Fibroblast of mammary gland (primary cell): ENCODE measurements at places on chromosomes 12 and 14.

GRCh38 chr12:104602896-104603295 lies 146.1 kb downstream of the CHST11 start:
- no peak for DNase-seq

DNA sequence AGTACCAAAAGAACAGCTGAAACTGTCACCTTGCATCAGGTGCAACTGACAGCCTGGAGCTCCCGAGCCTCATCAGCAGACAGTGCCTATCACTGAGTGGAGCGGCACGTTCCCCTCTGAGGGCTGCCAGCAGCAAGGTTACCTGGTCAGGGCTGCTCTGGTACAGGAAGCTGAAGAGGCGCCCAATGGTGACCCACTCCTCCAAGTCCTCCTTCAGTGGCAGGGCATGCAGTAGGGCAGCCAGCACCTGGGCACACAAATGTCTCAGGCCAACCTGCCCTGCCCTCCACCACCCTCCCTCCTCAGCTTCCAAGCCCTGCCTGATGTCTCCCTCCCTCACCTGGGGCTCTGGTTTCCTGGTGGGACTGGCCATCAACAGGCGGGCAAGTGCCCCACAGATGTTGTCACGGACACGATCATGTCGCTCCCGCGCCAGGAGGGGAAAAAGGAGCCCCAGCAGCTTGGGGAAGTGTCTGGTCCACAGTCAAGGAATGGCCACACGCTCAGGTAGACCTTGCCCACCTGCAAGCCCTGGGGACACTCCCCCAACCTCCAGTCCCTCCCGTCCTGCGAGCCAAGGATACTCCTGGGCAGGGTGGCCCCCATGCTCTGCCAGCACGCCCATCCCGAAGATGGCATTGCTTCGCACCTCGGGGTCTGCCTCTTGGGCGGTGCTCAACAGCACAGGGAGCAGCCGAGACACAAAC lies 7.1 kb downstream of the IPO4 start:
- DNase-seq = no peak

GRCh38 chr12:64951944-64952343 lies 127.5 kb downstream of the TBC1D30 start:
- DNase-seq = no peak

- DNase-seq = peak; percentile 25
These were observed 2.4 kb downstream of the KLHDC2 start for GRCh38 chr14:49770212-49770817.

DNA sequence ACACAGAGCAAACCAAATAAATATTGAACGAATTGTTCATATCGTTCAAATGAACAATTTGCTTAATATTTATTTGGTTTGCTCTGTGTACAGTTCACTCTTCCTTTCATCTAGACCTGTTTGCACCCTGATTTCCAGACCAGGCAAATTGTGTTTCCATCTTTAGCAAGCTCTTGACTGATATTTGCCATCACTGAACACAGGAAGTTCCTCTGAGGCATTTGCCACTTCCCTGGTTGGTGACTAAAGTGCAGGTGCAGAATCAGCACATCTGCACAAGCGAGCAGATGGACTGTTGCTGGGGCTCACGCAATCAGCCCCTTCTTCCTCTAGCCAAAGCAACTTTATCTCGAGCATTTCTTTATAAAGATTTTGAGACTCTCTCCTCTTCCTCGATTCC lies 112.9 kb downstream of the DAAM1 start:
- no peak for DNase-seq

GRCh38 chr12:2588345-2588744 lies 206.4 kb upstream of the FKBP4 start:
- DNase-seq = no peak

DNA sequence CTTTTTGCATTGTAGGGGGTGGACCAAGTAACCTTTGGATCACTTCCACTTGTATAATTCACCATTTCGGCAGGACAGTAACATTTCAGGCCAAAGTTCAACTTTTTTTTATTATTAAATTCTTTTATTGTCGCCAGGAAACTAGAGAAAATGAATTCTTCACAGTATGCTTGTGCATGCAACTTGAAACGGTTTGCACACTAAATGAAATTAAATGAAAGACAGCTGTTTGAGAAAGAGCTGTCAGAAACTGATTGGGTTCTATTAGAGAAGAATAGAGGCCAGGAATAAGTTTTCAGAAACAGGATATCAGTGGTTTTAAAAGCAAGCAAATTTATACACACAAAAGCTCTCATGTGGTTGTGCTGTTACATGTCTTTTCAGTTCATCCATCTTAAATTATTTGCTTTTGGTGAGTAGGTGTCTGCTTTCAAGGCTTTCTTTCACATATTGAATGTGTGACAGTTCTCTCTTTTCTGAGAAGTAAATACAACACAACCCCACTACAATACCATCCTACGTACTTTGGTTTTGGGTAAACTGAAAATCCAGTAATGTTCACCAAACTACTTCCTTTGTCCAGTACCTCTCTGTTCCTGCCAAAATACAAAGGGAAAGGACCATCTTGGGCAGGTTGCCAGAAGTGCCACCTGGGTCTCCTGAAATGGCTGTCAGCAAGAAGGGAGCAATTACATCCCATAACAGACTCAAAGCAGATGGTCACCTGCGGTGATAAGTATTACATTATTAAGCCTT lies 291.7 kb downstream of the RAD51B start:
- no peak for DNase-seq

DNA sequence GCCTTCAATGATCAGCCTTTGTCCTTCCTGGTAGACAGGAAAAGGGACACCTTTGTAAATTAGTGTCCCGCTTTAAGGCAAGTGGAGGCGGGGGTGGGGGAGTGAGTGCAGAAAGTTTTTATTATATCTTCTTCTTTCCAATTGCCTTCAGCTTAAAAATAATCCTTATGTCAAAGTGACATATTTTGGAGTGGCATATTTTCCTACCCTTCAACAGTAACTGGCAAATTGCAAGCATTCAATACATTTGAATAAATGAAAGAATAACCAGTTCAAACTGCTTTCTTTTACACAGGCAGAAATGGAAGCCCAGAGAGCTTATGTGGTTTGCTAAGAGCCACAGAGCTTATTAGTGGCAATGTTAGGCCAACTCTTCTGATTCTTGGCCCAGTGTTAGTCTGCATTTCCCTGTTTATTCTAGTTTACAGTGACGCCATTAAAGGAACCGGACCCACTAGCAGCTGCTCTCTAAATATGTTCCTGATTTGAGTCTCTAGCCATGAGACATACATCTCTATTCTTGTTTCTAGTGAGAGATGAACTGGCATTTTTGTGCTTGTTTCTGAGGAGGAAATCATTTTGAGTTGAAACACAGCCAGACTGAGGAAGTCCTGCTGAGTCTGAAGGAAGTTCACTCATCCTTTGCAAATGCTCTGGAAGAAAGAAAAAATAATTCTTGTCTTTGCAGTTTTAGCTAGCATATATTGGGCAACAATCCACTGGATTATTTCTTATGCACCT lies 468.7 kb downstream of the NOVA1 start:
- DNase-seq = peak; percentile 26

- DNase-seq = no peak
These were observed 103.3 kb downstream of the NCOR2 start for GRCh38 chr12:124464062-124464461.

GRCh38 chr12:44387581-44387980 lies 488.5 kb downstream of the NELL2 start:
- no peak for DNase-seq

GRCh38 chr12:54068418-54069070 lies 14.9 kb downstream of the HOXC4 start:
- no peak for DNase-seq

- DNase-seq = peak; percentile 56
These were observed 237.6 kb downstream of the SLC41A2 start for GRCh38 chr12:104720339-104721038.

- DNase-seq = no peak
These were observed 780.2 kb upstream of the TBX3 start for GRCh38 chr12:115464111-115464581.

DNA sequence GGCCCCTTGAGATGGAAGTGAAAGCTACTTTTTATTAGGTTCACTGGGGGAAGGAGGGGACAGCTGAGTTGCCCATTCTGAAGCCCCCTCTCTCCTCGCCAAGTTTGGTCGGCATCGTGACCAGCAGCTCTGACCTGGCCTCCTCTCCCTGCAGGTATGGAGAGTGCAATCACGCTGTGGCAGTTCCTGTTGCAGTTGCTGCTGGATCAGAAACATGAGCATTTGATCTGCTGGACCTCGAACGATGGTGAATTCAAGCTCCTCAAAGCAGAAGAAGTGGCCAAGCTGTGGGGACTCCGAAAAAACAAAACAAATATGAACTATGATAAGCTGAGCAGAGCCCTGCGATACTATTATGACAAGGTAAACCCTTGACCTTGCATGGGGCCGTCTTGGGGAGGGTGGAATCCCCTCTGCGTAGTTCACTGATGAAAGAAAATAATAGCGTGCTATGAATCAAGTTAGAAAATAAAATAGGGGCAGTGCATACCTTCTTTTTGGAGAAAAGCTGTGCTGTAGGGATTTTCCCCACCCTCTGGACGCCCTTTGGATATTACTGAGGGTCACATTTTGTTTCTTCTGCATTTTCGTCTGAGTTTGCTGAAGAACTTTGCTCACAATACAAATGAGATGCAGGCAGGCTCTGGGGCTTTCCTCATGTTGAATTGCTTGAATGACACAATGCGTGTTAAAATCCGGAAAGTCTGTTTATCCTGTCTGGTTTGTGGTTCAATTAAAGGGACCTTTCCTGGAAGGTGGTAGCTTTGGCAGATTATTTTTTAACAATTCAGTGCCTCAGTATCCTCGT lies 29.4 kb downstream of the ELK3 start:
- no peak for DNase-seq

DNA sequence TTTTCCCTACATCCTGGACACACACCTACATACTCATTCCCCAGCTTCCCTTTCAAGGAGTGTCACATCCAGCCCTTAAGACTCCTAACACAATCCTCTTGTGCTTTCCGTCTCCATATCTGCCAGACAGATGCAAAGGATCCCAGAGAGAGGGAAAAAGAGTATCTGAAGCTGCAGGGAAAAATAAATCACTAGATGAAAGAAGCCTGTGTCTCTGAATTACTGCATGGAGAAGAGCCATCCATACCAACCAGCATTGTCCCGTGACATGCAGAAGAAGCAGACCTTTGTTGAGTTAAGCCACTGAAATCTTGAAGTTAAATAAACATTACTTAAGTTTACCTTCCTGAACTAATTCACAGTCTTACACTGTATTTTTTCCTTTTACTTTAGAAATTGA lies 54.6 kb downstream of the GTF2A1 start:
- no peak for DNase-seq

- DNase-seq = no peak
These were observed 123.3 kb downstream of the NCOR2 start for GRCh38 chr12:124443931-124444712.

DNA sequence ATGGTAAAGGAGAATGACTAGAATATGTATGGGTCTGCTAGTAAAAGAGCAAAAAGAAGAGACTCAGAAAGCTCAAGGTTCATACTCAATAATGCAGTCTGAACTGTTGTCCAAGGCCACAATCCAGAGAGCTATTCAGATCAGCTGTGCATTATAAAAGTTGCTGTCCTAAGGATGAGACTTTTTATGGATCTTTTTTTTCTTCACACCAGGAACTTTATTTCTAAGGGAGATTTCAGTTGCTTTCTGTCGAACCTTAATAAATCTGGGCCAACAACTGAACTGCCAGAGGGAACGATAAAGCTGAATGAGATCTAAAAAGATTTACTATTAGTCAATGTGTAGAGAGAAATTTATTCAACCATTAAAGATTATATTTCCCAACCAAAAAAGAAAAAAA lies 948.3 kb upstream of the NOVA1 start:
- no peak for DNase-seq

GRCh38 chr12:53738406-53739213 lies 11.4 kb upstream of the CALCOCO1 start:
- DNase-seq = no peak

GRCh38 chr12:40511341-40511740 lies 180.9 kb upstream of the CNTN1 start:
- no peak for DNase-seq

DNA sequence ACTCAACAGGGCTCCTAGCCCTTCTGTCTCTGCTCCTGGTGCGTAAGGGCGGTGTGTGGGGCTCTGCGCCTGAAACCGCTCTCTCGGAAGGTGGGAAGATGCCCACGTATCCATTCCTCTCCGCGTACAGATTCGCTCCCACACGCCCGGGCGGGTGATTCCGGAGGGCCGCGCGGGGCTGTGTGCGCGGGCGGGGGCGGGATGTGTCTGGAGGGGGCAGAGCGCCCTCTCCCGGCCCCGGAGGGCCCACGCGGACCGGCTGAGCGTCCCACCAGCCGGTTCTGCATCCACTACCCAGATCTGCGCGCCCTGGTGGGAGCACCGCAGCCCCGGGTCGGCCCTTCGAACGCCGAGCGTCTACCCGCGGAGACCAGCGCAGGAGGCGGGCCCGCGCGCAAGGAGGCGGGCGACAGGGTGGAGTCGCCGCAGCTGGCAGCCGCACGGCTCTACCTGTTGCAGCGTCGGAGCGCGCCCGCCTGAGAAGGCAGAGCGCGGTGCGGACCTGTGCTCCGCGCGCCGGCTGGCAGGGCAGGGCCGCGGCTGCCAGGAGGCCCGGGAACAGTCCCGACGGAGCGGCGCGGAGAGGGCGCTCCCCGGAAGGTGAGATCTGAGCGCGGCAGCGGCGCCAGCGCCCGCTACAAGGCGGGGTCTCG lies 1.4 kb upstream of the KCNK13 start:
- peak; percentile 27 for DNase-seq

DNA sequence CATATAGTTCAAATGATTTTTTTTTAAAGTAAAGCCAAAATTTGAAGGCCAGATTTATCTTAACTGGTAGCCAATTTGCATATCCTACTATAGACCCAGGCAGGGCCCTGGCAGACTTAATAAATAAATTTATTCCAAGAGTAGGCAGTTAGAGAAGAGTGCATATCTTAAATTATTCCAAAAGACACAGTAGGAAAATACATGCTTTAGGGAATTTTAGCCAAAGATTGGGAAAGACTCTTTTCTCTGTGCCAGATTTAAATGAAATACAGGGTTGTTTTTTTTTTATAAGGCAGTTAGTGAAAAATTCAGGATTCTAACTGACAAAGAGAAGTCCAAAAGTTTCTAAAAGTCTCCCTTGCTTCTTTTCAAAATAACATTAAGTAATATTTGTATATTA lies 65.5 kb downstream of the ST8SIA1 start:
- no peak for DNase-seq

- DNase-seq = no peak
These were observed 8.7 kb upstream of the EML1 start for GRCh38 chr14:99784508-99784907.

- peak; percentile 42 for DNase-seq
These were observed 50.0 kb downstream of the SOX5 start for GRCh38 chr12:23899434-23899833.

GRCh38 chr14:70707138-70708038 lies 65.7 kb downstream of the TTC9 start:
- peak; percentile 57 for DNase-seq

GRCh38 chr14:88234442-88234841 lies 88.6 kb downstream of the KCNK10 start:
- no peak for DNase-seq

GRCh38 chr12:13119826-13120225 lies 16.4 kb upstream of the GSG1 start:
- no peak for DNase-seq

GRCh38 chr14:71487449-71487848 lies 444.8 kb upstream of the RGS6 start:
- DNase-seq = no peak

- DNase-seq = no peak
These were observed 47.7 kb upstream of the PTCSC3 start for GRCh38 chr14:36224176-36224575.

- DNase-seq = no peak
These were observed 272.7 kb downstream of the CACNA1C start for GRCh38 chr12:2325519-2325918.
